Subcutaneous preadipocyte (primary cell): ENCODE measurements at places on chromosomes 7 and 10. TPM values are rescaled to one million over a fixed set of nuclear protein-coding genes. Genes with fewer than 3 reads are reported as not detected.

EN2 gene
- not detected in 2 replicates for total RNA-seq

SGCE gene
- 65.5 and 65.8 TPM in 2 replicates for total RNA-seq

UNC5B gene
- 9.9 and 13.9 TPM in 2 replicates for total RNA-seq

ZNF503 gene
- total RNA-seq: 13.5 and 17.3 TPM in 2 replicates

PRKAR2B gene
- total RNA-seq: 0.73 and 1.8 TPM in 2 replicates

FAM180A gene
- 60.6 and 73.5 TPM in 2 replicates for total RNA-seq

INHBA gene
- total RNA-seq: 1.5 and 2.5 TPM in 2 replicates

ADCYAP1R1 gene
- total RNA-seq: 3.1 and 9.6 TPM in 2 replicates

TMEM176B gene
- 16.9 TPM in 1 of 2 replicates, not detected in the other for total RNA-seq

TMEM196 gene
- not detected in 2 replicates for total RNA-seq

AKR1E2 gene
- total RNA-seq: 5.7 and 14.7 TPM in 2 replicates

CYP2C18 gene
- not detected in 2 replicates for total RNA-seq

NME8 gene
- not detected in 2 replicates for total RNA-seq

TET1 gene
- 4.4 and 4.5 TPM in 2 replicates for total RNA-seq

CDNF gene
- 0.37 and 0.78 TPM in 2 replicates for total RNA-seq

ITGB8 gene
- 0.39 and 11.8 TPM in 2 replicates for total RNA-seq

MYL7 gene
- total RNA-seq: 0.73 TPM in 1 of 2 replicates, not detected in the other

KLF14 gene
- total RNA-seq: 0.20 and 0.37 TPM in 2 replicates

TUBAL3 gene
- total RNA-seq: not detected in 2 replicates

CTNNA3 gene
- under 0.01 TPM in 1 of 2 replicates, not detected in the other for total RNA-seq

CFAP46 gene
- 0.37 and 0.39 TPM in 2 replicates for total RNA-seq

PUS7 gene
- 24.3 and 35.6 TPM in 2 replicates for total RNA-seq

AS3MT gene
- 1.2 and 1.8 TPM in 2 replicates for total RNA-seq
